ENCODE measurements at places on chromosomes 3 and 15.

DNA sequence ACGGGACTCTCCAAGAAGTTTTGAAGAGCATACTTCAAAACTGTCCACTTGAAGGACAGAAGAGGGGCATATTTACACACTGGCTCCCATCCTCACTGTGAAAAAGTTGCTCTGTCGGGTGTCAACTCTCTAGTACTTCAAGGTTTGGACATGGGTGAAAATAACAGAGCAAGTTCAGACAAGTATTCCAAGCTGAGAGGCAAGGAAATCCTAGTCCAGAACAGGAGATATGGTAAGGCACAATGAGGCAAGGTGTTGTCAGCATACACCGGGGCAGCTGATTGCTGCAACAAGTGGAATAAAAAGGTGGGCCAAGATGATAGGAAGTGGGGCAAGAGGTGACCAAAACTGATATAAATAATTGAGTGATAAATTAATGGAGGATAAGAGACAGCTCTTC lies 4.8 kb upstream of the TFDP2 start:
- DNase-seq, result no peak

- no peak for DNase-seq
These were observed 247.7 kb upstream of the CTNNB1 start for GRCh38 chr3:40951636-40952035.

GRCh38 chr3:132395126-132395525 lies 22.2 kb upstream of the DNAJC13 start:
- peak; percentile 0 for DNase-seq

DNA sequence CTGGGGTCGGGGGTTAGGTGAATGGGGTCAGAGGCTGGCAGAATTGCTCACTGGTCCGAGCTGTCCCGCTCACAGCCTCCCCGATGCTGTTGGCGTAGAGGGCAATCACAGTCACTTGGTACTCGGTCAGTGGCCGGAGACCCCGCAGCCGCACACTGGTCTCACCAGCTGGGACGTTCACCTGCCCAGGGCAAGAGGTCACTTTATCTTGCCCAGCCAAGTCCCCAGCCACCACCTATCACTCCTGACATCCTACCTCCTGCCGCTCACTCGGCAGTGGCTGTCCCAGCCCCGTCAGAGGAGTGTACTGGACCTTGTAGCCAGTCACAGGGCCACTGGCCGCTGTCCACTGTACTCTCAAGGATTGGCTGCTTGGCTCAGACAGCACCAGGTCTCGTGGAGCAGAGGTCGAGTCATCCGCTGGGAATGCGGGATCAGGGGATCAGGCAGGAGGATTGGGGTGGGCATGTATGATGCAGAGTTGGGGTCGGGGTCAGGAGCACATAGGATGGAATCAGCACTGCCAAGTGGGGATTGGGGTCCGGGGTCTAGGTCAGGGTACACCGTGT lies 2.5 kb downstream of the COL7A1 start:
- DNase-seq, result no peak

DNA sequence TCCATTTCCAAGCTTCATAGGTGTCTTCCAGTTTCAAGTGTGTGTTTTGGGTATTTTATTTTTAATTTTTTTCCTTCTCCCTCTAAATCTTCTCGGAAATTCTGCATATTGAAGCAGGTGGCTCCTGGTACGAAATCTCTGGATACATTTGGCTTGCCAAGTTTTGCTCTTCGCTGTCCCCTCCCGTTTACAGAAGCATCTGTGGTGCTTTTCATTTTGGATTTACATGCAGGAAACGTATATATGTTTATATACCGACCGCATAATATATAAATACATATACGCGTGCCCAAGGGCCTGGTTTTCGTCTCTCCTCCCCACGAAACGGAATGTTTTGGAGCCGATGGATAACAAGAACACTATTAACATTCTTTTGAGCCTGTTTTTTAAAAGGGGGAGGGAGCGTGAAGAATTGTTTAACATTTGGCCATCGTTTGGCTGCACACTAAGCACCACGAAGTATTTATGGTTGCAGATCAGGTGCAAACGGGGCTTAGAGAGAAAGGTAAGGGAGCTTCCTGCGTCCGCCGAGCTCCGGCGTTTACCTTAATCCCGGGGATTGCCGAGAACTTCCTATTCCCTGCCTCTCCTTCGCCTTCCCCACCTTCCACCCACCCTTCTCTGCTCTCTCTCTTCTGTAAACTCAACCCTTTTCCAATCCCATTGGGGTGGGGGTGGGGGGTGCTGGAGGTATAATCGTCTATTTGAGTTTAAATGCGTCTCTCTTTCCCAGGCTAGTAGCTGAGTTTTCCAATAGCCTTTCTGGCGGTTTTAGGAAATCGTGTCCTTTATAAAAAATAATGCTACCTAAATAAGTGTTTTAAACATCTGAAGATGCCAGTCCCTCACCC lies 1.1 kb upstream of the NLGN1 start:
- peak; percentile 47 for DNase-seq

Measured in T47D (cell line).